Activated B cell treated with CpG ODN at 0.5 μM for 24 hours (primary cell): ENCODE measurements at places on chromosomes 7 and 10. TPM values are rescaled to one million over a fixed set of nuclear protein-coding genes. Genes with fewer than 3 reads are reported as not detected.

LGI1 gene
- not detected in 2 replicates for total RNA-seq

STEAP2 gene
- not detected in 2 replicates for total RNA-seq

TMEM213 gene
- total RNA-seq: not detected in 2 replicates

AMPH gene
- not detected in 2 replicates for total RNA-seq

TWIST1 gene
- total RNA-seq: not detected in 2 replicates

PLAC9 gene
- not detected in 2 replicates for total RNA-seq

SERPINE1 gene
- total RNA-seq: not detected in 2 replicates

OR2A1 gene
- total RNA-seq: 0.05 TPM in 1 of 2 replicates, not detected in the other
